ENCODE measurements at places on chromosomes 5 and 9.

DNA sequence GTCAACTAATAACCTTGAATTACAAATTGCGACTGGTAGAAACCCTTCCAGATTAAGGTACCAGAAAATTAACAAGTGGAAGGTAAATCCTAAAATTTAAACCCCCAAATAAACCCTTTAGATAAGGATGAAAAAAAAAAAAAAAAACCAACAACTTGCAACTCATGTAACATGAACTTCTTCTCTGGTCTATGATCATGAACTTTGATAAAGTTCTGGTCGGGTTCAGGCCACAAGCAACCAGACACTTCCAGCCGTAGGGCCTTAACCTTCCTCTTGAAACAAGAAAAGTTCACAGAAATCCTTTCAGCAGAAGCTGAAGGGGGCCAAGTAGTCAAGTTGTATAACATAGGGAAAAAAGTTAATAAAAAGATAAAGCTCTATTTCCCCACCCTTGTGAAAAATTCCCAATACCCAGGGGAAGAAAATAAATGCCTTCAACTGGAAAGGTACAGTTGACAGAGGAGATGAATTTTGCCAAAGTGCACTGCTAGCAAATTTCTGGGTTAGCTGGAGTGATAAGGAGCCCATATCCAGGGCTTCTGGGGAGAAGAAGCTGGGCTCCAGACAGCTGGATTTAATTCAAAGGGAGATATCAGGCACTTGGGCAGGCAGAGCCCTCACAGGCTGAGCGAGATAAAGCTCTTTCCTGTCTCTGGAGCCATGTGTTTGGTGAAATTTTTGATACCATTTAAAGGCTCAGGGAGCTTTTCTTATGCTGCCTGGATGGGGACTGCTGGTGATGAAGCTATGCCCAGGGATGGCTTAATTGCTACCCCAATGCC lies 234.2 kb upstream of the PANK3 start:
- DNase-seq: no peak

GRCh38 chr5:137607771-137608170 lies 108.6 kb upstream of the SPOCK1 start:
- no peak for DNase-seq

- DNase-seq: no peak
Measured at GRCh38 chr5:64654561-64654938, 35.8 kb upstream of the SHISAL2B start.

GRCh38 chr9:92615790-92616189 lies 54.1 kb downstream of the IPPK start:
- no peak for DNase-seq

DNA sequence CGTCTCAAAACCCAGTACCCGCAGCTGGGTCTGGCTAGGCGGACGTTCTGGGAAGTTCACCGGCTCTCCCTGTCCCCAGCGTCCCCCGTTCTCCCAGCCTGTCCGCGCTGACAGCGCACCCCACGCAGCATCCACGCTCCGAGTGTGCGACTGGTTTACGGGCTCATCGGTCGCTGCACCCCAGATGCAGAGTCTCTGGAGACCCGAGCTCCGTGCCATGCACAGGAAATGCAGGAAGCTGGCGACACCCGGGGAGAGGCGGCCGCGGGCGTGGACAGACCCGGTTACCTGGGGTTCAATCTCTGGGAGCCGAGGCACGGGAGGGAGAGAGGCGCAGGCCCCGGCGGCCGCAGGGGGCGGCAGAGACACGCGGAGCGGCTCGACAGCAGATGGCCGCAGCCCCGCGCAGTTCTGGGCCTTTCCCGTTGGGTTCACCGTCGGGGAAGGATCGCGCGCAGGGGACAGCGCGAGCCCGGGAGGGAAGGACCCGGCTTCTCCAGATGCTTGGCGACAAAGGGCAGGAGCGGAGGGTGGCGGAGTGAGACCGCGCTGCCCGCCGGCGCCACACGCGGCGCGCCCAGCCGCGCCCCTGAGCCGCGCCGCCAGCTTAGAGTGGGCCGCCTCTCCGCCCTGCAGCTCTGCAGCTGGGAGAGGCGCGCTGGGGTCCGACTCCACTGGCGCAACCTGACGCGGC lies 558 bp downstream of the SHROOM1 start:
- DNase-seq: no peak

Measured in cortex of kidney (tissue), 1 donor.